ENCODE measurements at places on chromosomes 11 and 22.

GRCh38 chr11:120197977-120198376 lies 12.9 kb upstream of the OAF start:
- DNase-seq, result no peak

GRCh38 chr22:35894937-35895708 lies 133.5 kb downstream of the RBFOX2 start:
- no peak for DNase-seq

- DNase-seq, result no peak
Observed at GRCh38 chr11:130421697-130422096, 6.7 kb downstream of the ADAMTS8 start.

DNA sequence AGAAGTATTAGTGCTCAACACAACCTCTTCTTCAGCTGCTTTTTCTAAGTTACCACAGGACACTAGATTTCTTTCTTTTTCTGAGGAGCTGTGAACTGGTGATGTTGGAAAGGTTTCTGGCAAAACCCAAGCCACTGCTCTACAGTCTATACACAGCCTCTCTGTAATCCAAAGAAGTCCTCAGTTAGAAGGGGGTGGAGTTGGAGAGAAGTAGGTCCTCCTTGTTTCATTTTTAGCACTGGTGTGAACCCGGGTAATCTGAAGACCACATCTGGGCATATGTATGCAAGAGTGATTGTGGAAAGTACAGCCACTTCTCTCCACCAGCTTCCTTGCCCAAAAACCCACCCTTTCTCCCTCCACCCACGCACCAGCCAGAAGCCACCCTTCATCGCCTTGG lies 1168.1 kb downstream of the LRRC4C start:
- DNase-seq, result no peak

DNA sequence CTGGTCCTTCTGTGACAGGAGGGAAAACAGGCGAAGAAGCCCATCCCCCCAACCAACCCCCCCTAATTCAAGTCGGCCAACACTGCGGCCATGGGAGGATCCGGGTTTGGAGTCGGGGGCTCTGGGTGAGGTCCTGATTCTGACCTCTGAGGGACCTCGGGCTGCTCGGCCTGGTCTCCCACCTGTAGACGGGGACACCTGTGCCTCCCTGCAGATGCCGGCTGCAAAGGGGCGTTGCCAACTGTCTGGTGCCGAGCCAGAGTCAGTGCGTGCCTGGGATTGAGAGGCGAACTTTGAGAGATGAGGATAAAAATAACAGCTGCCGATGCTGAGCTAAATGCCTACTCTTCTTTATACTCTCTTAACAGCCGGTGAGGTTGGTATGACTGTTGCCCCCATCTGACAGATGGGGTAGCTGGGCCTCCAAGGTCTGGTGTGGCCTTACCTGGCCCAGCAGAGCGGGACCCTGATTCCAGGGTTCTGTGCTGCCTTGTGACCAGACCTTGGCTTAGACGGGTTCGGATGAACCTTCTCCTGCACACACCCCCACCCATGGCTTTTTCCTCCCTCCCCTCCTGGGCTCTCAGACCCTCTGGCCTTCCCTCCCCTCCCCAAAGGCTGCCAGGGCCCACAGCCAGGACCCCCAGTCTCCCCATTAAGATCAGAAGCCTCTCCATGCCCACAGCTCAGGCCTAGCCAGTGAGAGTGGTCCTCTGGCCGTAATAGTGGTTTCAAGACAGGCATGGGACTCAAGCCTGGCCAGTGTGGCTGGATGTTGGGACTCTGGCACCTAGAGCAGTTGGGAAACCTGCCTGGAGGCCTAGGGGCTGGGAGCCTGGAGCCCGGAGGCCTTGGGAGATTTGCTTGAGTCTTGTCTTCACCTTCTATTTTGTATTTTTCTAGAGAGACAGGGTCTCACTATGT lies 41.7 kb downstream of the KCNJ4 start:
- DNase-seq, result no peak

DNA sequence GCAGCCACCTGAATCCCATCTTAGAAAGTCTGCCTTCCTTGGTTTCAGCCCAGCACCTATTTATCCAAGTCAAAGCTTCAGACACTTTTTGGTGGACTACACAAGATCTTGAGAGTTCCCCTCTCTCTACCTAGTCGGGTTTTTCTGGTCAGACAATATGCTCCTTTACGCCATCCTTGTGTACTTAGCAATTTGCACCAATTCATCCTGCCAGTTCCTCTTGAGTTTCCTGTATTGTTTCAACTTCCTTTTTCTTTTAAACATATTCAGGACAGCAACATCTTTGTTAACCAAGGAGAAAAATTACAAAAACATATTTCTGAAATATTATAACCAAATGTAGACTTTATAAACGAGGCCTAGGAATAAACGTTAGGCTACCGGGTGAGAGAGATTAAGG lies 368.2 kb upstream of the CADM1 start:
- no peak for DNase-seq

GRCh38 chr22:46142548-46143490 lies 7.5 kb upstream of the PPARA start:
- no peak for DNase-seq

DNA sequence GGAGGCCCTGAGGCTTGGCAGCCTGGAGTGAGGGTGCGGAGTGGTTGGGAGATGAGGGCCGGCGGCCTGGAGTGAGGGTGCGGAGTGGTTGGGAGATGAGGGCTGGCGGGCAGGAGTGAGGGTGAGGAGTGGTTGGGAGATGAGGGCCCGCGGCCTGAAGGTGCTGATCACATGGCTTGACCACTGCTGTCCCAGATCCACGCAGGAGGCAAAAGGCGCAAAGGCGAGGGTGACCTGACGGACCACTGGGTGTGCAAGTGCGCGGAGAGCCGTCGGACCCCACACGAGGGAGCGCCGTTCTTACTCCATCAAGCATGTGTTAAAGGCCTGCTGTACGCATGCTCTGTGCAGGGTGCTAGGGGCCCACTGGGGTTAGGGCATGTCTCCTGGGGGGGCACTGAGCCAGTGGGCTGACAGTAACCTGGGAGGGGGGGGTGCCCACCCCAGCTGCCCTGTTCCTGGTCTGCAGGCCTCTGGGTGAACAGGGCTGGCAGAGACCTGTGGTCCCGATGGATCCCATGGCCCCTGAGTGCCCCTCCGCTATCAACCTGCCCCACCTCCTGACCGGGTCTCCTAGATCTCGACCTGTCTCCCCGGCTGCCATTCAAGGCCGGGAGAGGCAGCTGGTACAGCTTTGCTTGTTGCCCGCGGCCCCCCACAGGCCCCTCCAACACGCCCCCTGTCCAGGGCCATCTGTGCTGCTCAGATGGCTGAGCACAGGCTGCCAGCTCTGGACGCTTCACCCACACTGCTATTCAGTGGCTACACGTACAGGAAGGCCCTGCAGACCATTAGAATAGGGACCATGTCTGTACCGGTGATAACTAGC lies 21.1 kb downstream of the MRGPRD start:
- no peak for DNase-seq

- DNase-seq, result no peak
Observed at GRCh38 chr11:36500315-36500721, 9.8 kb downstream of the TRAF6 start.

GRCh38 chr22:29719899-29720645 lies at the start of gene CABP7:
Gene CABP7 (plus strand): TSS chr22:29720003. CDS start chr22:29720425, 422 bp downstream.
- DNase-seq, result no peak

- no peak for DNase-seq
Observed at GRCh38 chr11:17792161-17792560, 57.6 kb downstream of the KCNC1 start.

- no peak for DNase-seq
Observed at GRCh38 chr22:49292909-49293308, 534.8 kb downstream of the BRD1 start.

GRCh38 chr11:13963949-13964770 lies 1.6 kb downstream of the SPON1 start:
- no peak for DNase-seq

DNA sequence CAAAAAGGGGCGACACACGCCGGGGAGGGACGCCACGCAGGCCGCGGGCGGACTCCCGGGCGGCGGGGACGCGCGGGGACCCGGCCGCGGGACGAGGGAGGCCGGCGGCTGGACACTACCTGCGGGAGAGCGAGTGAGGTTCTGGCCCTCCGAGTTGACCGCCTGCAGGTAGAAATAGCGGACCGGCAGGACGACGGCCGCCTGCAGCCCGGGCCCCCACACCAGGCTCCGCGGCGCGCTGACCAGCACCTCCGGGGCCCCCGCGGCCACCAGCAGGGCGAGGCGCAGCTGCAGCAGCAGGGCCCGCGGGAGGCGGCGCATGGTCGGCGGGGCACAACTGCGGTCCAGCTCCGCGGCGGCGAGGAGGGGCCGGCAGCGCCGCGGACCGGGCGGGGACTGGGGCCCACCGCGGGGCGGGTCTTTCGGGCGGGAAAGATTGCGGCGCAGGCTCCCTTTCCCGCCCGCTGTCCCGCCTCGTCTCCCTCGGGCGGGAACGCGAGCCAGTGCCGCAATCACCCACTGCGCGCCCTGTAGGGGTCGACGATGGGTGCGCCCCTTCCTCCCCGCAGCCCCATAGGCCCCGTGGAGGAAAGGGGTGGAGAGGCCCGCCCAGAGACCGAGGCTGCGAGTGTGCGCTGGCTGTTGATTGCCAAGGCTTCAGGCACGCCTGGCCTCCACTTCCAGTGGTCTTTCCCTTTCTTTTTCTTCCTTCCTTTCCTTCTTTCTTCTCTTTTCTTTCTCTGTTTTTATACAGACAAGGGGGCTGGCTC lies at the start of gene POGLUT3:
Gene POGLUT3, minus strand, starts transcription at position 339 of the 770 bp plus-strand sequence. Its CDS starts 18 bp downstream, at position 321.
- DNase-seq, result no peak

DNA sequence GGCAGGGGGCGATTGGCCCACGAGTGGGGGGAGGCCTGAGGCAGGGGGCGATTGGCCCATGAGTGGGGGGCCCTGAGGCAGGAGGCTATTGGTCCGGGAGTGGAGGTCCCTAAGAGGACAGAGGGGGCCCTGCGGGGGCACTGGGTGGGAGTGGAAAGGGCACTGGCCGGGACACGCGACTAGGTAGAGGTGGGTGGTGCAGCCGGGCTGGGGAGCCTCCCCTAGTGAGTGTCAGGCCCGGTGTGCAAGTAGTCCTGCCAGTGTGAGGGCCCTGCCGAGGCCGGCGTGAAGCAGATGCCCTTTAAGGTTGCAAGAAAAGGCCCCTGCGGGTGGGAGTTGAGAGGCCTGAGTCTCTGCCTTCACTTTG lies 909 bp upstream of the BRD1 start:
- no peak for DNase-seq

DNA sequence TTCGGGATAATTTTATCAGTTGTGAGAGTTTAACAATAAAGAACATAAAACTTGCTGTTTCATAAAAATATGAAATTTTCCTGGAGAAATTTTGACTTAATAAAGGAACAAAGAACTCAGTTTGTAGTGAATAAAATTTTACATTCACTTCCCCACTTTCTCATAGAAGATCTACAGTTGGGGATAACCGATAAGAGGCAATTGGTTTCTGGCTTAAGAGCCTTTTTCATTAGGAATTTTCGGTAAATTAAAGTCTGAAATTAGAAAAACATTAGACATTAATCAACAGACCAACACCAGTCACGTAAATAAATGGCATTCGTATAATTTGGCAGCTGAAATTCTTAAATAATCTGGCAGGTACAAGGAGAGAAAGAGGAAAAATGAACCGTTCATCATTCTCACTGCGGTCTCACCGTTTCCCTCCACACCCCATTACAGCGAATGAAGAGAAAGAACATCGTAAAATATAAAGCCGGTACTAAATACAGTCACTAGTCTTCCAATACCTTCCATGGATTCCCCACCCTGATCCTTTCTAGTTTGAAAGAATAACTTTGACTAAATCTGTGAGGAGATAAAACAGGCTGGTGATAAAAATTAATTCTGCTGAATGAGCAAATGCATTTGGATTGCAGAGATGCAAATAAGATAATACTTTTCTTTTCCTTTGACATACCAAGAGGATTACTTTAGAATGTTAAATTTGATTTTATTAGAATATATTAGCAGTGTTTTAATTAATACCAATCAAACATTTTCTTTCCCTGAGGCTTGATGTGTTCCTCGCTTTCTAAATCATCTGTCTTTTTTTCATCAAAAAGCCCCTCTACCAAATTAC lies 19.5 kb downstream of the BLID start:
- no peak for DNase-seq

- no peak for DNase-seq
Observed at GRCh38 chr11:35579557-35580396, 38.5 kb upstream of the FJX1 start.

DNA sequence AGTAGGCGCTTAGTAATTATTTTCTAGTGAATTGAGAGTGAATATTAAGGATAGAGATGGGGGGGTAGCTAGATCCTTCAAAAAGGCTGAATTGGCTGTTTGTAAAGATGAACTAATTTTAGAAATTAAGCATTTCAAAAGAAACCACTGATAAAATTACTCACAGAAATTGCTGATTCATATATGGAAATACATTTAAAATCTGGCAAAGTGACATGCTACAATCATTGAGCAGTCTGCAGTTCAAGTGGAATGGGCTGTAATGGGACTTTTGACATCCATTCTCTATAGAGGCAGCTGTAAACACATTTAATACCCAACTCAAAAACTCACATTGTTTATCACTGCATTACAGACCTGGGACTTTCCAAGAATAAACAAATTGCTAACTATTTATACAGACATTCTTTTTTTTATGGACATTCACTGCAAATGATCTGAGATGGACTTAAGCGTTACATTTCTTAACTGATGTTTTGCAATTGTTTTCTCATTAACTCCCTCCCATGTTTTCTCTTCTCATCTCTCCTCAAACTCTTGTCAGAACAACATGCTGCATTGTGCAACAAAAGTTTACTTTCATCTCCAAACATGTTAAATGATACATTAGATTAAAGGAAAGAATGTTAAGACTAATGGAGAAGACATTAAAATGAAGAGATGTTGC lies 42.1 kb upstream of the MMP7 start:
- no peak for DNase-seq

DNA sequence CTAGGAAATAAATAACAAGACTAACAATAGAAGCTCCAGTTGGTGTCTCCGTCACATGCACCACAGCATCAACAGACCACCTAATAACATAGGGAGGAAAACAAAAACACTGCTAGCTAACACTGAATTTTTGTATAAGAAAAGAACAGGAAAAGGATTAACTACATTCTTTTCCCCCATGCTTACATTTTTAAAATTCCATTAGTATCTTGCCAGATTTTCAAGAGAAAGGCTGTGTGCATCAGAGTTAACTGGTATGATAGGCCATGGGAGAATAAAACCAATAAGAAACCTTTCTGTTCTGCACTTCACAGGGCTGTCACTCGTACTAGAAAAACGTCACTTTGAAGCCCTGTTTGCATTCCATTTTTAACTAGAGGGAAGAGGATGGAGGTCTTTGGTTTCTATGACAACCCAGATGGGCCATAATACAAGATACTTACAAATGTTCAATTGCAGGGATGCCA lies 79.0 kb downstream of the LARGE2 start:
- DNase-seq, result no peak

DNA sequence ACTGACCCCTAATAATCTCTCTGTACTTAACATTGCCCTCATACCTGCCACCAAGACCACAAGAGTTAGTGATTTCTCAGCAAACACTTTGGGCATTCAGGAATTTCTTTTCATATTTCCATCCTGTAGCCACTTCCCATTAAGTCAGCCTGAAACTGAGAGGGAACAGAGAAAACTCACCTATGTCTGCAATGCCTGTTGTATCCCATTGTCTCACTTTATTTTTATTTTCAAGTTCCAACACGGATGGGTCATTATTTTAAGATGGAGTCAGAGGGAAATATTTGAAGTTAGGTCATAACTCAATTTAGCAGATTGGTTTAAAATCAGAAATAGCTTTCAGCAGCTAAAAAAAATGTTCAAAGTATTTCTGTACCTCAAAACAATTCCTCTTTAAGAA lies 937.8 kb upstream of the CHORDC1 start:
- no peak for DNase-seq

GRCh38 chr22:48515571-48516200 lies 1312.0 kb downstream of the BRD1 start:
- no peak for DNase-seq

- DNase-seq, result no peak
Observed at GRCh38 chr22:41995211-41995610, 3.4 kb upstream of the WBP2NL start.

All from activated CD8-positive, alpha-beta memory T cell treated with anti-CD3 and anti-CD28 coated beads for 4 hours (primary cell).